ENCODE measurements at places on chromosomes 3 and 15. TPM values are rescaled to one million over a fixed set of nuclear protein-coding genes. Genes with fewer than 3 reads are reported as not detected.

GRCh38 chr15:70503073-70503745 is 260.1 kb downstream of the UACA start:
- DNase-seq = no peak

ADAMTS7 gene
- polyA plus RNA-seq = 12.6 TPM

SAXO2 gene
- 0.14 TPM for polyA plus RNA-seq

DNA sequence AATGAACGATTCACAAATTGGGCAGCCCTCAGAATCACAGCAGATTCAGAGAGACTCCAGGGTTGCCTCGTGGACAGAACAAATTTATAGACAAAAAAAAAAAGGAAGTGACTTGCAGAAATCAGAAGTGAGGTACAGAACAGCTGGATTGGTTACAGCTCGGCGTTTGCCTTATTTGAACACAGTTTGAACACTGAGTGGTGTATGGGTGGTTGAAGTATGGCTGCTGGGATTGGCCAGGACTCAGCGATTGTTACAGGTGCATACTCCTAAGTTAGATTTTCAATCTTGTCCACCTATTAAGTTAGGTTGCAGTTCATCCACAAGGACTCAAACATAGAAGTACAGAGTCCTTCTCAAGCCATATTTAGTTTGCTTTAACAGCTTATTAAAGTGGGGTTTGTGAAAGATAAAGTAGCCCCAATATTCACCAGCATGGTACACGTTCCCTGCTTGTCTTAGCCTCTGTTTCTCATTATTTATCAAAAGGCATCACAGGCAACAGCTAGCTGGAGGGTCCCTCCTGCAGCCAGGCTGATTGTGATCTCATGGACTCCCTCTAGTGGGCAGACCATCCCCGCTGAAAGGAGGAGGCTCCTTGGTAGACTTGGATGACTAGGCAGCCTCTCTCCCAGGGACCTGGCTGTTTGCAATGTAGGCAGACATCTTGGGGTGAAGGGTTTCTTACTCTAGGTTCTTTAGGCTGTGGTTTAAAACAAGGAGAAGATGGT is 17.6 kb upstream of the ALDH1L1 start:
- DNase-seq = peak; percentile 60

DNA sequence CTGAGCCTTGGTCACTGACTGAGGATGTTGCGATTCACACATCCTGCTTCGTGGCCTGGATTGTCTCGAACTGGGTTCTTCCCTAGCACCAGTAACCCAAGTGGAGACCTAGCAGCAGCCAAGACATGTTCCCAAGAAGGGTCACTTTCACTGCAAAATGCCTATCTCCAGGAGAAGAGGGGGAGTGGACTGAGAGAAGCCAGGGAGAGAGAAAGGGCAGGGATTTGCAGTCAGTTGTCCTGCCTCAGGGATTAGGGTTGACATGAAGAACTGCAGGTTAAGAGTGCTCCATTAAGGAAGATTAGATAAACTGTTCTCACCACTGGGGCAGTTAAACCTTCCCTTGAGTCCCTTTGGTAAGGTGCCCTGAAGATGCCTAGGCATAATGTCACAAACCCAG is 5.7 kb upstream of the CD276 start:
- DNase-seq = no peak

OXSR1 gene
- 32.9 TPM for polyA plus RNA-seq

DNA sequence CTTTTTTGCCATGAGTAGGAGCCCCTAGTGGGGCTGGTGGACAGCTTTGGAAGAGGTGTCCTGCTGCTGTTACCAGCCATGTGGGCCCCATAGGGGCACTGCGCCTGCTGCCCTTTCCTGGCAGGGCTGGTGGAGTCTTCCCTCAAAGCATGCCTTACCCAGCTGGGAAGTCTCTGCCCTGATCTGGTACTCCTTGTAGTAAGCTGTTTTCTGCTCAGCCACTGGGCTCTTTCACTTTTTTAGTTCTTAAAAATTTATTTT is 26.2 kb downstream of the HMCES start:
- DNase-seq = no peak

GRCh38 chr3:132294906-132295305 is 22.3 kb upstream of the ACP3 start:
- DNase-seq = no peak

MAP1A gene
- polyA plus RNA-seq = 28.7 TPM

DNA sequence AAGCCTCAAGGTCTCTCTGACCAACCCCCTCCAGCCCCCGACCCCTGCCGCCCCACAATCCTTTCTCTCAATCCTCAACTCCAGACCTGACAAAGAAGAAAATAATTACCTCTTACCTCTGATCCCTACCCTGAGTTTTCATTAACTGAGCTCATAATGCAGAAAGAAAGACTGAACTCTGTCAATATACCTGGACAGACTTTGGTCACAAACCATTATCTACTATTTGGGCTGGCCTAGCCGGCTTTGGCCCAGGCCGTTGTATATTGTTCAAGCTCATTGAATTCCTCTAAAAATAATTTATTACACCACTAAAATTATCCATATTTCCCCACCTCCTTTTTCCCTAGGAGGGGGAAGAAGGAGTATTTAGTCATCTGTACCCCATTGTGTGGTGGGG is 29.3 kb upstream of the SPTSSB start:
- no peak for DNase-seq

DNA sequence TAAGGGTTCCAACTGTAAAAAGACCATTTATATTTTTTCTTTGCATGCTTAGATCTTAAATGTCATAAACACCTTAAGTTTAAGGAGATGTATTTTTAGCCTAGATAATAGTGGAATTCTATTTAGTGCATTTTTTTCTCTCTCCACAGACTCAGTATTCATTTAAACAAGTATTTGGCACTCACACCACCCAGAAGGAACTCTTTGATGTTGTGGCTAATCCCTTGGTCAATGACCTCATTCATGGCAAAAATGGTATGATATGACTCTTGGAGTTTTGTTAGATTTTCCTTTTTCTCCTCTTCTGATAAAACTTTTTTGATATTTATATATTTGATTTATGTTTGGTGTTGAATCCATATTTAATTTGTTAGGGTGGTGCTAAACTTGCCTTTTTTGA is 7.3 kb downstream of the KIF23 start:
- DNase-seq = peak; percentile 21

GRCh38 chr3:62954580-62954979 is 79.4 kb upstream of the CADPS start:
- DNase-seq = no peak

DNA sequence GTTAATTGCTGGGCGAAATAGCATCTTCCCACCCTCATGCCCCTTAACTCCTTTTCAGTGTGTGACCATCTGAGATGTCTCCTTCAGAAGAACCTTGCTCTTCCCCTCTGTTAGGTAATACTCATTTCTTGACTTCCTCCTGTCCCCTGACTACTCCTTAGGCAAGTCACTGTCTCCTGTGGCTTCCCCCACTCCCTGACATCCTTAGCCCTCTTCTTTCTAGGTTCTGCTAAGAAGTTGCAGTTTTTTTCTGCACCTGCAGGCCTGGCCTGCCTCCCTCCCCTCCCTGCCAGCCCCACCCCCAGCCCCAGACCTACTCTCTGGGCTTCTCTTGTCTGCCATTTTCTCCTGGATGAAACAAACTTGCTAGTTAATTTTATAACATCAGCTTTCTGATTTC is 15.2 kb upstream of the EID1 start:
- DNase-seq = no peak

DNA sequence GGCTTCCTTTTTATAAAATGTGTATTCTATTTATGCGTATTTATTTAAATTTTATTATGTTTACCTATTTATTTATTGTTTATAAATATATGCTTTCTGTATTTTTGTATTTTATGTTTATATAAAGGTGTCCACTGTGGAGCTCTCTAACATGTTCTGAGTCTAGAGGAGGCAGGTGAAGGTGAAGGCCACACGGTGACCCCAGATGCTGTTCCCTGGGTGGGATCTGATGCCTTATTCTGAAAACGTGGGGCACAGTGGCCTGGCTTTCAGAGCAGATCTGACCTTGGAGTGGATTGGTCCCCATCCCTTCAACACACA is 104.7 kb upstream of the SLC7A14 start:
- DNase-seq = no peak

CLDN16 gene
- 0.22 TPM for polyA plus RNA-seq

GRCh38 chr3:86708893-86709292 is 282.1 kb downstream of the VGLL3 start:
- DNase-seq = no peak

DNA sequence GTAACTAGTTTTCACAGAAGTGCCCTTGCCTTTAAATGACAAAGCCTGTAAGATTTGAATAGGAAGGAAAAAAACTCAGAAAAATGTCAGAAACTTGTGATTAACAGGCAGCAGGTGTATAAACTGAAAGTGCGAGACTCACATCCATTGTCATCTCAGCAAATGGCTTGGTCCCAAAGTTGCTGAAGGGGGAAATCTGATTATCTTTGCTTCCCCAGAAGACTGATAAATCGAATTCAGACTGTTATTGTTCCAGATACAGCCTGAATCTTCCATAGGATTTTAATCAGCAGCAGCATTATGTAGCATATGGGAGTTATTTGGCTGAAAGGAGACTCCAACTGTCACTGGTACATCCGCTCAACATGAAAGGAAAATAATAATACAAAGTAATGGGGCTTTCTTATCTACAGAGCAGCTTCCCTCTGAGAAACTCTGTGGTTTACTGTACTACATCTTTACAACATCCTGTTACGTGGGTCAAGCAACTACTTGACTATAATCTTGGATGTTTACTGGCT is 550.4 kb upstream of the CCDC54 start:
- no peak for DNase-seq

TRPM1 gene
- not detected for polyA plus RNA-seq

RASGRF1 gene
- 0.15 TPM for polyA plus RNA-seq

- peak; percentile 85 for DNase-seq
Measured at GRCh38 chr15:89090791-89091626, 2.8 kb downstream of the ABHD2 start.

DNA sequence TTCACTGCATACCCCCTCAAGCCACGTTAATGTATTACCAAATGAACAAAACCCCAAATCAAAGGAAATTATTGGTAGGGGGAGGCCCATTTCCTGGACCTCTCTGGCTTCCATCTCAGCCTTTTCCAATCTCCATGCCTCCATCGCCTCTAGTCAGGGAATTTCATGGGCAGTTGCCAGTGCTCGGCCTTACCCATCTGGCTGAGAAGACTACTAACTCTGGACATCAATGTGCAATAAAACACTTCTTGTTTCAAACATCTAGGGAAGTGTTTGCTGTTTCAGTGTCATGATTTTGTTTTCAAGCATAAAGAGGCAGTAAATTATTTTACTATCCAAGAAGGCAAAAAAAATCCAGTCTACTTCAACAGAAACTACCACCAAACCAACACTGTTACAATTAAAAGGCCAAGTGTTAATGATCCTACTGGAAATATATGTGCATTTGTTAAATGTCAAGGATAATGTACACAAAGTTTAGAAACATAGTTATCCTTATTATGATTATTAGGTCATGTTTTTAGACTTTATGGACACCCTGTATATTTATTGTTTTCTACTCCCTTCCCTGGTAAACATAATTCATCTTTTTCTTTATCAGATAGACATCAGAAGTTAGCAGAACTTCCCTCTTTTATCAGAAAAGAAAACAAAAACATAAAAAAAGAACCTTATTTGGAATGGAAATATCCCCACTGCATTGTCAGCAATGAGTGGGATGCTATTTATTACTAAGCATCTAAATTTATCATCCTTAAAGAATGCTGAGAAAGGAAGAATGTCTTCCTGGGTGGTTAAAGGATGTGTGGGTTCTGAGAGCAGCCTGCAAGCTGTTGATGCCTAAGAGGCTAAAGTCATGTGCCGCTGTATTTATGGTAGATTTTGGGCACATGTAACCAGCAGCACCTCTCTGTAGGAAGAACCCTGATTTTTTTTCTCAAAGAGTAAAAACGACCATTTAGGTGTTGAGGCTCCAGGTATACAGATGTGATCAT is 15.2 kb downstream of the LDHAL6B start:
- DNase-seq = peak; percentile 83

MYLK gene
- polyA plus RNA-seq = 299 TPM

- no peak for DNase-seq
Measured at GRCh38 chr15:25635191-25635590, 196.4 kb upstream of the UBE3A start.

- no peak for DNase-seq
Measured at GRCh38 chr3:51977446-51978142, 2.7 kb downstream of the ABHD14A start.

DNA sequence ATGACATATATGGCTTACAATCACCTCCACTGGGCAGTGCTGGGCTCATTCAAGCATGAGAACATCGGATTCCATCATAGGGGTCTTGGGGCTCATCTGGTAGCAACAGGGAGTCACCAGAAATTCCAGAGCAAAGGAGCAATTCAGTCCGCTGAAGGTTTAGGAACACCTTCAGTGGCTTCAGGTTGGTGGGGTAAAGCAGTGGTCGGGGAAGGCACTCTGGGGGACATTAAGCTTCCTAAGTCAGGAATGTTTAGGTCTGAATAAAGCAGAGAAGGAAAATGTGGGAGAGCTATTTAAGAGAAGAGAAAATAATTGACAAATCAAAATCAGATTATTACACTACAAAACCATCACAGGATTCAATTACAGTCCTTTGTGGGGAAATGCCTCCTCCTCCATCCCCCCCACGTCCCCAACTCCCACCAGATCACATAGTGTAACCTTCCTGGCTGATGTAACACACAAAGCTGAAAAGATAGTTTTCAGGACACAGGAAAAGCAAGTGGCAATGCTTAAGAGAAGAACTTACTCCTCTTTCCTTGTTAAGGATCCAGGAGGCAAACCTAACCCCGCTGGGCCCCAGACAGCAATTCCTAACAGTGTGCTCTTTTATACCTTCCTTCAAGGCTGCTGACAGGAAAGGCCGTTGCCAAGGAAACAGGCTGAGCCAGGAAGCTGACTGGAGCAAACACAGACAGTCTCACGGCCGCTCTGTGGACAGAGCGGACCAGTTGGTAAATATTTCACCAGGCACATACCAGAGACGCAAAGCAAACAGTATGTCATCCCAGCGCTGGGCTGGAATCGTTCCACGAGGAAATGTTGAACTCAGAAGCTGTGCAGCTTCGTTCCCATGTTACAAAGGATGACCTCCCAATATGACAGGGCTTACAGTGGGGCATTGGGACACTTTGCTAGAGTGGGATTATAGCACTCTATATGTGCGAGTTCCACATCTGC is 57.5 kb upstream of the LMCD1 start:
- DNase-seq = peak; percentile 99

DNA sequence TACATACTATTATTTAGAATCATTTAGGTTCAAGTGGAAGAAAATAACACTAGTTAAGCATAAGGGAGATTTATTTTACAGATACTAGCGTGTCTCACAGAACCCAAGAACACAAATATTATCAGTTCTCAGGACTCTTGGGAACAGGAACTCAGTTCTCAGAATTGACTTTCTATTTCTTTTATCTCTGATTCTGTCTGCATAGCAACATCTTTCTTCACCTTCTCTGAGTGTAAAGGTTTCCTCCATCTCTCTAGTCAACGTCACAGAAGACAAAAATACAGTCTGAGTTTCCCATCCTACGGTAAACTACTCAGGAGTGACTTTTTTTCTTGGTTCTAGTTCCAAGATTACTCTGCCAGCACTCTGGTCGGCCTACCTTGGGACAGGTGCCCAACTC is 220.0 kb downstream of the SV2B start:
- no peak for DNase-seq

GRCh38 chr3:100151024-100151707 is 36.9 kb upstream of the FILIP1L start:
- DNase-seq = no peak
